ENCODE measurements at places on chromosomes 1 and 21.

GRCh38 chr1:207581496-207582153 is 63.3 kb upstream of the CR1L start:
- DNase-seq = no peak

GRCh38 chr1:204376919-204377799 is 17.4 kb upstream of the PLEKHA6 start:
- DNase-seq = no peak

DNA sequence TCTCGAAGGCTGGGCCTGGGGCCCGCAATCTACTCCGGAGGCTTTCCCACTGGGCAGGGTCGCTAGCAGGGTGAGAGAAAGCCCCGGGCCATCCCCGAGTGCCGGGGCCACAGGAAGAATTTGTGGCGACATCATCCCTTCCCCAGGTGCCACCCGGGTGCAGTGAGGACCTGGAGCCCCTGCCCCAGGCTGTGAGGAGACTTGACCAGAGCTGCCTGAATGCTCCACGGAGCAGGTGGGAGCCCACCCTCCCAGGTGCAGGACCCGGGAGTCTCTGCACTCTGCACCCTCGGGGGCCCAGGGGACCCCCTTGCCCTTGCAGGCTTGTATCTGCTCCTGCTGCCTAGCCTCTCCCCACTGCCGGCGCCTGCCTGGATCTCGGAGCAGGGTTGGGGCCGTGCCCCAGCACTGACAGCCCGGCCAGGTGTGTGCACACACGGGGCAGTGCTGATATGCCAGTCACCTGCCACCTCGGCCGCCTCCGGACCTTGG is 67.5 kb upstream of the RGS7 start:
- no peak for DNase-seq

GRCh38 chr21:17793246-17794123 is 25.7 kb downstream of the C21orf91 start:
- DNase-seq = no peak

- DNase-seq = no peak
These were observed 33.2 kb upstream of the KIAA0040 start for GRCh38 chr1:175225805-175226129.

GRCh38 chr1:230310381-230311163 is 115.6 kb downstream of the PGBD5 start:
- DNase-seq = peak; percentile 71

GRCh38 chr1:4510276-4510691 is 144.1 kb upstream of the AJAP1 start:
- no peak for DNase-seq

DNA sequence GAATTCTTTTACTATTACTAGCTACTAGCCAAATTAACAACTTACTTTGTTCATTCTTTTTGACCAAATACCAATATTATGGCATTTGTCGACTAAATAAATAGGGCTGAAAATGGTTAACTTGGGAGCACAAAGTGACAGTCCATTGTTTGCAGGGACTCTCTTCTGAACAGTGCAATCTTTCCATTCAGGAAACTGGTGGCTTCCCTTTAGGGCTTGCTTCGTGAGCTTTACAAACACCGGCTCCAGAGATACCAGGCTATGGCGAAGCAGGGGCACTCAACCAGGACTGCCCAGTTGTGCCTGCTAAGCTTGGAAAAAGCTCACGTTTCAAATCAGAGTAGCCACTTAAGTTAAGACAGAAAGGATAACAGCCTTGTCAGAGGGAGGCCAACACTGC is 12.3 kb downstream of the RAB42 start:
- no peak for DNase-seq

DNA sequence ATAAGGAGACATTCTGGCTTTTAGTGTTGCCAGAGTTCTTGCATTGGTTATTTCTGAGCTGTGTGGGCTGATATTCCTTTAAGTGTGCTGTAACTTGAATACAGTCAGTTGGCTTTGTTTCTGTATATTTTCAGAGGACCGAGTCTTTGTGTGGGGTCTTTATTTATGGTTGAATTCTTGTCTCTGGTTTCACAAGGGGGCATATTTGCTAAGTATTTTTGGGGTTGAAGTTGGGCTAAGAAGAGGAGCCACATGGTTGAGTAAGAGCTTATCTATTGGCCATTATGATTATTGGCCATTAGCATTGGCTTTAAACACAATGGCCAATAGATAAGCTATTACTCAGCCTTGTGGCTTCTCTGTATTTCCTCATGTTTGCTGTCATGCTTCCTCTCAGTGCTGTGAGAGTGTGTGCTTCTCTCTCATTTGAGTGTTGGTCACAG is 26.3 kb upstream of the PTGFR start:
- DNase-seq = no peak

All from Kasumi-1 (cell line).